ENCODE measurements at places on chromosomes 3 and 15.
A peak's percentile ranks its signal among the peaks of the same experiment; 100 is the strongest.

DNA sequence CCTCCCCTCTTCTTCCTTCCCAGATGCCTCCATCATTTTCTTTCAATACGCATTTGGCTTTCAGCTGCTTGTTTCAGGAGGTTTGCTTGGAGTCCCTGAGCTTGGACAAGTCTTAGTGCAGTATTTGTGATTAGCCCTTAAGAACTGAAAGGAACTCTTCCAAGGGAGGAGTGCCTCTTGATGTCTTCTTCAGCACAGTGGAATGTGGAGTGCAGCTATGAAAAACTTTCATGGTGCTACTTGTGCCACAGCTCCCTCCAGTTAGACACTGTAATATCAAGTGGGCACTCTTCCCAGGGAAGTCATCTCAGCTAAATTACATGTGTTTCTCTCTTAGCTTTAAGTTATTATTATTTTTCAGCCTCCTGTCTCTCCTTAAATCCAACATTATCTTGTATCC, 173.1 kb downstream of the NECTIN3 start:
- no peak for DNase-seq

- no peak for DNase-seq
Observed at GRCh38 chr3:132231633-132232032, 85.6 kb upstream of the ACP3 start.

DNA sequence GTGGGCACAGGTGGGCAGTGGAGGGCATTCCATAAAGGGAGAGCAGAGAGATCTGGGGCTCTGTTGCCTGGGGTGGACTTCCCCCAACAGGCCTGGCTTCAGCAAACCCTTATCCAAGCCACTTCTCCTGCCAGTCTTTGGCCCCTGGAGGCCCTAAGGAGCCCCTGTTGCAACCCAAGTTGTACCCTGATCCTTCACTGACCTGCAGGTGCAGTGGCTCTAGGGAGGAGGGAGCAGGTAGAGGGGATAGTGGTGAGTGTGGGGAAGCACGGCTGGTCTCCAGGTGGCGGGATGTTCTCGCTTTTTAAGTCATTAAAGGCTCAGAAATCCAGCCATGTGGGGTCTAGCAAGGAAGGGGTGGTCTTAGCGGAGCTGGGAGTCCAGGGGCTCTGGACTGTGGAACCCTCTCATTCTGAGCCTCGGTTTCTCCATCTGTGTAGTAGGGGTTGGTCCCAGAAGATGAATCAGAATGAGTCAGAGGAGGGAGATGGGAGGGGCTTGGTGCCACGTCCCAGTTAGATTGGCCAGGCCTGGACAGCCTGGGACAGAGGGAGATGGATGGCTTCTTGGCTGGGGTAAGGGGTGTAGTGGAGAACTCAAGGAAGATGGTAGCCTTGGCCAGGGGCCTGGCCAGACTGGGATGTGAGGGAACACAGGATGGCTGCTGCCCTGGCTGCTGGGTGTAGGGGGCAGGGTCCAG, 2.6 kb downstream of the ZBTB47 start:
- DNase-seq = no peak

GRCh38 chr3:122973893-122974615, 53.5 kb downstream of the SEMA5B start:
- DNase-seq = no peak

DNA sequence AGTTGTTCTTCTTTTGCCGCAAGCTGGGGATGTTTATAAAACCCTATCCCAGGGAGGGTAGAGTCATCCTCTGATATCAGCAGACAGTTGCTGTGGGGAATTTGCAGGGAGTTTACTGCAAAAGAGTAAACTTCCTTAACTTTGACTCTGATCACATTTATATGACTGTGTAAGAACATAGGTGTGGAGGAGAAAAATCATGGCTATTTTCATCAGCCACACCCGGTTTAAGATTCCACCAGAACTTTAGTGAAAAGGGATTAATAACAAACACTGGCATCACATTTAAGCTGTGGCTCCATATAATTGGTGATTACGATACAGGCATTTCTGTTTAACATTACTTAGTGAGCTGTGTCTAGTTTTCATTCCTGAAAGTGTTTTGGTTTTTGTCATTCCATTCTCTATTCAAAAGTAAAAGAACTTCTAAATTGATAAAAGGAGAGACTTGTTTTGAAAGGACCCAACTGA, 143.1 kb downstream of the MYLK start:
- DNase-seq = no peak

DNA sequence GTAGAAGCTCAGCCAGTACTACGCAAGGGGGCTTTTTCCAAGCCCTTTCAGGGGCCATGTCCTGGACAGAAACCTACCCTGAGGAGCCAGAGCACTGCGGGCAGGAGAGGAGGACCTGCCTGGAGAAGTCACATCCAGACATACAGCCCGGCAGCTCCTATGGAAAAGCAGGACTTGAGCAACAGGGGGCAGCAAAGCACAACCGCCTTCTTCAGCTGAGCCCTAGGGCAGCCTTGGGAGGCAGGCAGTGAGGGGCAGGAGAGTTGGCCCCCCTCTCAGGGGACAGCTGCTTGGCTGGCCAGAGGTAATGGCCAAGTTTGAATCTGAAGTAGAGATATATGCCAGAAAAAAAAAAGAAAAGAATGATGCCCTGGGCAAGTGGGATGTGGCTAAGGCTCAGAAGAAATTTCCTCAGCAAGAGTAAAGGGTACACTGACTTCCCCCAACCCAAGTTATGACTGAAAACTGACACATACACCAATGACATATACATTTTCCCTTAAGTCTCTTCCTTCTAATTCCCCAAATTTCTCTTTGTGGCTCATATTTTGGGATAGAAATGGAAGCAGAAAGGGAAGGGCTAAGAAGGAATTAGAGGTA, 56.9 kb downstream of the CYP19A1 start:
- peak; percentile 61 for DNase-seq

- DNase-seq = no peak
Observed at GRCh38 chr3:113985541-113985940, 37.7 kb downstream of the ZDHHC23 start.

GRCh38 chr3:99119385-99119784, 217.9 kb upstream of the DCBLD2 start:
- DNase-seq = no peak

DNA sequence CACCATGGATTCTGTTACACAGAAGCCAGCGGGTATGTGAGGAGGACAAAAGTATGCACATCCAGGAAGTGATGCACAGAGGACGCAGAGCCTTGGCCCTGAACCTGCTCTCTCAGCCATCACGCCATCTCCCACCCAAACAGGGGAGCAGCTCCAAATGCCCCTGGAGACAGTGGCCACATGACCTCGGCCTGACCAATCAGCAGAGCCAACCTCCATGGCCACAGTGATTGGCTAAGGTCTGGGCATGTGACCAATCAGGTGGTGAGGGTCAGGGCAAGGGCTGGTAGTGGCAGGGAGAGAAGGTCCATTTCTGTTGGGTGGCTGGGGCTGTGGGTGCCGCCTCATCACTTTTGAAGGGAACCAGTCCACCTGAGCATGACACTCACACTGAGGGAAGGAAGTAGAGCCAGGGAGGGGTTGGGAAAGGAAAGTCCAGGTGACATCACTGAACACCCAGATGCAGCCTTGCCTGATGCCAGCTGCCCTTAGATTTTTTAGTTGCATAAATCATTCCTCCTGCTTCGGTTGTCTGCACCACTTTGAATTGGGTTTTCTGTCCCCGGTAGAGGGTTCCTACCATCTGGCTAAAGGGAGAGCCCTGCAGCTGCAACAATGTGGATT, 70.3 kb upstream of the IQSEC1 start:
- DNase-seq = no peak

DNA sequence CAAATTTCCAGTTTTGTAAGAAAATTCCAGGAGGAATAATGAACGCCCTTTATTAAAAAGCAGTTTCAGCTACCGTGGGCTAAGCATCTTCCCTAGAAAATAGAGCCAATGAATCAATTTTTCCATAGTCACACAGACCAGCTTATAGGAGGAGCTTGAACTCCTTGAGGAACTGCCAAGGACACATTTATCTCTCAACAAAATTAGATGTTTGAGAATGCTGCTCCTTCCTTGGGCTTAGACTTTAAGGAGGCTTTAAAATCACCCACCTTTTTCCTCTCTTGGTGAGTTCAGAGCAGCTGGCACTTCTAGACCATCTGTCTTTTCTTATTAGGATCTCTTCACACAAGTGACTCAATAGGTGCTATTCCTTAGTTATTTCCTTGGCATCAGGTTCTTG, 588.0 kb downstream of the SQOR start:
- no peak for DNase-seq

- DNase-seq = no peak
Observed at GRCh38 chr15:88987934-88988671, 74.9 kb upstream of the MFGE8 start.

GRCh38 chr15:75431682-75432081, 19.8 kb downstream of the SIN3A start:
- no peak for DNase-seq

GRCh38 chr3:133021206-133021605, 17.0 kb upstream of the TMEM108 start:
- DNase-seq = no peak

DNA sequence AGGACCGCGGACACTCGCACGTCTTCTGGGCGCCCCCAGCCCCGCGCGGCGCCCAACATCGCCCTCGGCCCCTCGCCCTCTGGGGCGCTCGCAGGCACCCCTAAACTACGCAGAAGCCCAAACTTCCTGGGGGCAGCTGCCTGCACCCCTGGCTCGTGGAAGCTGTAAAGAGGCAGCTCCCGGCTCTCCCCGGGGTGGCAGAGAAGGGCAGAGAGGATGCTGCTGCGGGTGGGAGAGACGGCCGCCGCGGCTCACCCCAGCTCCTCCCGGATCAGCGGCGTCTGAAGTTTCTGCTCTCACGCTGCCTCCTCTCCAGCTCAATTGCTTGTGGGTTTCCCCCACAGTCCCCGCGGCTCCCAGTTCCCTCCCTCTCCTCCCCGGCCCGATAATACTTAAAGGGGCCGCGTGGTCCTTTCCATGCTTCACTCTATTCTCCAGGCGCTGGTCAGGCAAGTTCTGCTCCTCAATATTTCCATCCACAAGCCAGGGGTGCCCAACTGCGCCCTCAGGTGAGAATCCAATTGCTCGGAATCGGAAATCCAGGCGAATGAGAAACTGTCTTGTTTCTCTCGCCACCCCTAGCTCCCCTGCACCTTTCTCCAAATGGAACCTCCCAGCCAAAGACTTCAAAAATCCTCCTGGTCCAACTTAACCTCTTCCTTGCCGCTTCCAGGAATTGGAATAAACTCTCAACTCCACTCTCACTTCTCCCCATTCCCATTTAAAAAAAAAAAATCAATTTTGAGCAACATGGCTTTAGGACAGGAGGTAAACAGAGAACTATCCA, 748.5 kb downstream of the ROBO1 start:
- DNase-seq = peak; percentile 91

DNA sequence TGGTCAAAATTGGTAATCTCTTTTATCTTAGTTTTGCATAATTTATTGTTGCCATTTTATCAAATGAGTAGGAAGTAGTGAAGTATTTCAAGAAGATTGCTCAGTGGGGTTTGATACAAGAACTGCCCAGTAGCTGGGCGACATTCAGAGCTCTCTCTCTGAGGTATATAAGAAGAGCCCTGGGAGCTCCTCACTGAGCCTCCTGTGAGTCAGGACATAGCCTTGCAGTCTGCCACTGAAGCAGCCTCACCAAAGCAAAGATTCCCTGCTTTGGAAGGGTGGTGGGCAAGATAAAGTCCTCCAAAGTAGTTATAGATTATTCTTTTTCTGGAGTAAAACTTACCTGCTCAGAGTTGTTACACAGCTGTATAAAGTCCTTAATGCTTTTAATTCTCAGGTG, 26.1 kb downstream of the SKIL start:
- no peak for DNase-seq

DNA sequence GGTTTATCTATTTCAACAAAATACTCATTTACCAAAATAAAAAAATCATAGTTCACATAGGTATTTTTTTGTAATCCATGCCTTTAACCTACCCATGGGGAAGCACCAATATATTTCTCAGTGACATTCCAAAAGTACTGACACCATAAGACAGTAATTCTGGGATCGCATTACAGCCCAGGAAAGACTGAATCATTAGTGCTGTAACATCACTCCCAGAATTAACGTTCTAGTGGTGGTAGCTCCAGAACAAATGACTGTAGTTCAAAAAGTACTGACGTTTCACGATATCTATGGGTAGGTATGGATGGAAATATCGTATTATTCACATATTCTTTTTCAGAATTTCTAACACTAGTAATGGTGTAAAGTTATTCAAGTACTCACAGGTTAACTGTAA, 54.3 kb upstream of the NEK10 start:
- DNase-seq = no peak

GRCh38 chr3:75938921-75939320, 153.6 kb upstream of the ZNF717 start:
- no peak for DNase-seq

DNA sequence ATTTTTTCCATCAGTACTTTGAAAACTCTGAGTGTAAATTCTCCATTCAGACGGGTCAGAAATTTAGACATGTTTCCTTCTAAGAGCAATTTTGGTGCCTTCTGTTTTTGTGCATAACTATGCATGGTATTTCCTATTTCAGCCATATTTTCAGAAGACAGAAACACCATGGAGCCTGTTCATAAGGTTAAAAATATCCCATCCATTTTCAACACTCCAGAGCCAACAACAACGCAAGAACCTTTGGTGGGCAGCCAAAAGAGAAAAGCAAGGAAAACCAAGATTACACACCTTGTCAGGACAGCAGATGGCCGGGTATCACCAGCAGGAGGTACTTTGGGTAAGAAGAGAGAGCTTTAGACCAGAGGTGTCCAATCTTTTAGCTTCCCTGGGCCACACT, 275.6 kb downstream of the BBX start:
- DNase-seq = no peak

GRCh38 chr3:176172492-176172891, 1024.8 kb downstream of the TBL1XR1 start:
- peak; percentile 36 for DNase-seq

GRCh38 chr15:31328969-31329639, 2.5 kb downstream of the KLF13 start:
- peak; percentile 53 for DNase-seq

DNA sequence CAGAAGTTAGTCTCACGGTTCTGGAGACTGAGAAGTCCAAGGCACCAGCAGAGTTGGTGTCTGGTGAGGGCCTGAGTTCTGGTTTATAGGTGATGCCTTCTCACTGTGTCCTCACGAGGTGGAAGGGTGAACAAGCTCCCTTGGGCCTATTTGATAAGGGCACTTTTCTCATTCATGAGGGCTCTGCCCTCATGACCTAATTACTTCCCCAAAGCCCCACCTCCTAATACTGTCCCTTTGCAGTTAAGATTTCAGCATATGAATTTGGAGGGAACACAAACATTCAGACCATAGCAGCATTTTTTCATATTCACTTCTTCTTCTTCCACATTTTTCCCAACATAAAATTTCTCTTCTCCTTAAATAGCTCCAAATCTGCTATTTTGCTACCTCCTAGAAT, 41.5 kb downstream of the TMEM41A start:
- DNase-seq = no peak

- DNase-seq = peak; percentile 90
Observed at GRCh38 chr15:40274350-40275274, 8.3 kb downstream of the ANKRD63 start.

DNA sequence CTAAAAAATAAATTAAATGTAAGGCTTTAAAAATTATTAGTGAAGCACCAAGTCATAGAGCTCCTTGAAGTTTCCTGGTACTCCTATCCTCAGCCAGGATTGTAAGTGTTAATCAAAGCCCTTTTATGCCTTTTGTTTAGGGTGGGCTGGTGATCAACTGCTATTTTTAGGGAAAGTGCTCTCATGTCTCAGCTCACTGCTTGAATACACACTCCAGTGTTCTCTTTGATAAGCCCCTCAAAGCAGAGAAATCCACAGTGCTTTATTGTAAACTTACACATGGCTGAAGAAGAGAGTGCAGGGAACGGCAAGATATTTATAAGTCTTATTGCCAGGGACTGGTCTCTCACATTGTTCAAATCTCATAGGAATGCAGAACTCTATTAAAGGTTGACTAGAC, 156.4 kb upstream of the AZI2 start:
- no peak for DNase-seq

GRCh38 chr3:116770815-116771450, 61.4 kb downstream of the TUSC7 start:
- peak; percentile 89 for DNase-seq

Measured in HAP-1 (cell line).